Esophagus squamous epithelium (tissue), 5 donors: ENCODE measurements at places on chromosomes 16 and 17. TPM values are rescaled to one million over a fixed set of nuclear protein-coding genes. Genes with fewer than 3 reads are reported as not detected.

- DNase-seq, result no peak
- peaks cover 37% of the 10 kb centered on the region for H3K4me1 ChIP-seq
- no peak overlapping the region for H3K27ac ChIP-seq
These were observed 97.5 kb downstream of the CHD9 start for GRCh38 chr16:53152329-53152728.

GRCh38 chr17:28688481-28688880, 23.2 kb downstream of the PROCA1 start:
- H3K4me3 ChIP-seq, result no peak overlapping the region
- peaks cover 100% of the 10 kb centered on the region for H3K36me3 ChIP-seq
- no peaks in the 10 kb centered on the region for H3K4me1 ChIP-seq
- no peaks in the 10 kb centered on the region for H3K27me3 ChIP-seq

DNA sequence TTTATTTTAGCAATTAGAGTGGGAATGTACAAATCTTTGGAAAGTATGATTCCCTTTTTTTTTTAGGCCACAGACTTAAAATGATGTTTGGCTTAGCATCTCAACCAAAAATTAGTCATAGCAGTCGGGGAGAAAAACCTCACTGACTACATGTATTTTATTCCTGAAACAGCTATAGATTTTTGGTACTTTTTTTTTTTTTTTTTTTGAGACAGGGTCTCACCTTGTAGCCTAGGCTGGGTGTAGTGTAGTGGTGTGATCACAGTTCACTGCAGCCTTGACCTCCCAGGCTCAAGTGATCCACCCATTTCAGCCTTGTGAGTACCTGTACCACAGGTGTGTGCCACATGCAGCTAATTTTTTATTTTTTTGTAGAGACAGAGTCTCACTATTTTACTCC, 23.4 kb downstream of the RNFT1 start:
- H3K27me3 ChIP-seq, result no peaks in the 10 kb centered on the region
- no peak for DNase-seq
- H3K4me3 ChIP-seq, result no peak overlapping the region
- no peaks in the 10 kb centered on the region for H3K4me1 ChIP-seq

PERCC1 gene
- total RNA-seq, result not detected

WSB1 gene
- 34.6 TPM for total RNA-seq

GRCh38 chr16:62967163-62967562, 930.9 kb upstream of the CDH8 start:
- no peak overlapping the region for H3K27ac ChIP-seq
- no peaks in the 10 kb centered on the region for H3K36me3 ChIP-seq
- no peaks in the 10 kb centered on the region for H3K27me3 ChIP-seq
- no peak overlapping the region for H3K4me3 ChIP-seq
- no peak for DNase-seq
- H3K4me1 ChIP-seq, result no peaks in the 10 kb centered on the region

DNA sequence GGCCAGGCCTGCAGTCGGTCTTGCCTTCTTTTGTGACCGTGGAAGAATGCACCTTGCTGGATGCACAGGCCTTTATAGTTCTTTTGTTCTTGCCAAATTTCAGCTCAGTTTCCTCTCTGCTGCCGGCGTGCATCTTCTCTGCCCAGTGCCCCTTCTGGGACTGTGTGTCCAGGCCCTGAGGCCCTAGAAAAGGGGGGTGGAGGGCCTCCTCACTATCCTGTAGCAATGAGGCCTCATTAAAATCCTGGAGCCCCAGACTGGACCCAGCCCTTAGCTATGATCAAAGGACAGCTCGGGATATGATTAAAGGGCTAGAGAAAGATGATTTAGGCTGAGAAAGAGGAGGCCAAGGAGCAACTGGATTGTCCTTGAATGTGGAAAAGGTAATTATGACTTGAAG, 229.8 kb downstream of the SEC14L1 start:
- no peaks in the 10 kb centered on the region for H3K27me3 ChIP-seq
- no peak overlapping the region for H3K4me3 ChIP-seq
- peak overlapping the region; percentile 91 for H3K27ac ChIP-seq

DNA sequence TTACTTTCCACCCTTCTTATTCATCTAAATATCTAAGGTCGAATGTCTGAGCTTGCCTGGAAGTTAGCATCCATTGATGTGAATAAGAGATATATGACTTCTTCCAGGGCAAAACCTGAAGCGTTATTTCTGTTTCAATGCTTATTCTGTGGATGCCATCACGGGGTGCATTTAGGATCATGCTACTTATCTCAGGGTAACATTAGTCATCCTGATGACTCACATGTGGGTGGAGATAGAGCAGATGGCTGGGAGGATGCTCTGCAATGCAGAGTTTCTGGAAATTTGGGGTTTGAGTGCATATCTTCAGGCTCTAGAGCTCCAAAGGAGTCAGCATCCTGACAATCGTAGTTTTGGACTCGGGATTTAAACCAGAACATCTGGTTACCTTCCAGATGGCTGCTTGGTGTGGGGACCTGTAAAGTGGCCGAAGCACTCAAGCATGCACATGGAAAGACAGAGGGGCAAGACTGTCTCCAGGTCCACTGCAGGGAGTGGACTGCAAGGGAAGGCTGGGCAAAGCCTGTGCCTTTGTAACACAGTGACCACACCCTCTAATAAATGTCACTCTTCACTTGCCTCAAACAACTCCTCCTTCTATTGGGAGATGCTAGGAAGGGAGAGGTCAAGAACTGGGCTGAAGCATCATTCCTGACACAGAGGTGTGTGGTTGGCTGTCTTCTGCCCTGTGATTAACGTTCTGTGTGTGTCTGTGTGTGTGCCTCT, 175.2 kb upstream of the SALL1 start:
- DNase-seq, result no peak
- H3K27ac ChIP-seq, result no peak overlapping the region
- no peaks in the 10 kb centered on the region for H3K27me3 ChIP-seq
- no peaks in the 10 kb centered on the region for H3K4me1 ChIP-seq
- no peaks in the 10 kb centered on the region for H3K36me3 ChIP-seq

ZG16B gene
- not detected for total RNA-seq

- no peak for DNase-seq
- peaks cover 3% of the 10 kb centered on the region for H3K4me1 ChIP-seq
- H3K27me3 ChIP-seq, result peaks cover 26% of the 10 kb centered on the region
- peak overlapping the region; percentile 44 for H3K27ac ChIP-seq
- H3K4me3 ChIP-seq, result no peak overlapping the region
These were observed 79.8 kb downstream of the ARHGAP23 start for GRCh38 chr17:38507921-38508569.

DNA sequence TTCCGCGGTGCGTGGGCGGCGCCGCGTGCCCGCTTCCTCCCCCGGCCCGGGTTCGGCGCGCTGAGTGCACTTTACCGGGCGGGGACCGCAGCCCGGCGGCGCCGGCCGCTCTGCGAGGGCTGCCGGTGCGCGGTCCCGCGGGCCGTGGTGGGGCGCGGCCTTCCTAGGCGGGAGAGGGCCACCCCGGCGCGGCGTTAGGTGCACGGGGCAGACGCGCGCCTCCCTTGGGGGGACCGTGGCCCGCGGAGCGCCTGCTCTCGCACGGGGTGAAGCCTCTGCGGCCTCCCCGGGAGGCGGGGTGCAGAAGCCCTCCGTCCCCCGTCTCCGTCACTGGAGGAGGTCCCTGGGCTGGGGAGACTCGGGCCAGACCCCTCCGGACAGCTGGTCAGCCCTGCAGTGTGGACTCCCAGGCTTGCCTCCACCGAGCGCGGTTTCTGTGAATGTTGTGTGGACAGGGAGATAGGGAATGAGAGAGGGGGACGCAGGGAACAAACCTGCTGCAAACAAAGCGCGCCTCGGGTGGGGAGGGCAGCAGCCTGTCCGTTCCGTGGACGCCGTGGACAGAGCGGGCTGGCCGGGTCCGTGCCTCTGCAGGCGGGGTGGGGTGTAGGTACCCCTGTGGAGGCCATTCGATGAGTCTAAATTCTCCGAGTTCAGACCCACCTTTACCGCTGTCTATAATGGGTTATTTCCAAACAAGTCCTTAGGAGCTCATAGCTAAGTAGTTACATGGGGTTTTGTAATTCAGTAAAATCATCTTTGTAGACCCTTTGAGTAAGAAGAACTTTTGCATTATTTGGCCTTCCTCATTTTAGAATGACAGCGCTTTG, 721 bp downstream of the TBCD start:
- H3K27me3 ChIP-seq, result no peaks in the 10 kb centered on the region
- peaks cover 15% of the 10 kb centered on the region for H3K4me1 ChIP-seq
- H3K4me3 ChIP-seq, result peak overlapping the region; percentile 69
- peak overlapping the region; percentile 94 for H3K27ac ChIP-seq

WNT9B gene
- 0.26 TPM for total RNA-seq

- no peak for DNase-seq
- no peaks in the 10 kb centered on the region for H3K27me3 ChIP-seq
- H3K4me1 ChIP-seq, result peaks cover 11% of the 10 kb centered on the region
- H3K36me3 ChIP-seq, result peaks cover 3% of the 10 kb centered on the region
- no peak overlapping the region for H3K27ac ChIP-seq
These were observed 37.6 kb upstream of the ABCC11 start for GRCh38 chr16:48284772-48285409.

DNA sequence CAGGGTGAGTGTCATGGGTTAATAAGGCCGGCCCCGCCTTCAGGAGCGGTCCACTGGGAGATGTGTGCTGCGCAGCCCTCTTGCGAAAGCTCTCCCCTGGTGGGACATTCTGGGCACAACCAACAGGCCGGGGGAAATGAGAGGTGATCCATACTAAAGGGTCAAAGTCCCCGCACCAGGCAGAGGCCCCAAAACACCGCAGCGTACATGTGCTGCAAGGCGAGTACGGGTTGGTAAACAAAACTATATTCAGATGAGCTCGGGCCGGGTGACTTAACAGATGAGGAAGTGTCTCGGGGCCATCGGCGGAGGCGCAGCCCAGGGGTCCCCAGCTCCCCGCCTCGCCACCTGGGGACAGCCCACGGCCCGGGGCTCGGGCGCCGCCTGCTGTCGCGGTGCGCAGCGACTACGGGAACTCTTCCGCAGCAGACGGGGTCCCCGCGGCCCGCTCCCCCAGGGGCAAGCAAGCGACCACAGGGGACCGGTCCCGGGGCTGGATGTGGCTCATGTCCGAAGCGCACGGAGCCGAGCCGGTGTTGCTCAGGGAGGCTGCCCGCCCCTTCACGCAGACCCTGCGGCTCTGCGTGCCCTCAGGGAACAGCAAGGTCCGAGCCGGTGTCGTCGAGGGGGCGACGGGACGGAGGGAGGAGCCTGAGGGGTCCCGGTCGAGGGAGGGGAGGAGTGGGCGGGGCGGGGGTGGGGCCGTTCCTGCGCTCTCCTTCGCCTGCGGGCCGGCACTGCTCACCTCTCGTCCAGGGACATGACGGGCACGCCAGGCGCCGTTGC, at the start of gene RAB37:
TSS of gene RAB37 (plus strand) at position 744 of the 786 bp plus-strand sequence. CDS start at position 761, 17 bp downstream.
- peaks cover 37% of the 10 kb centered on the region for H3K4me1 ChIP-seq
- peak within 1 kb of the TSS; percentile 16 for H3K4me3 ChIP-seq
- DNase-seq, result no peak

KRTAP1-1 gene
- not detected for total RNA-seq

PRSS27 gene
- total RNA-seq, result 188 TPM

DNAH2 gene
- total RNA-seq, result not detected

- H3K27ac ChIP-seq, result no peak overlapping the region
- H3K4me1 ChIP-seq, result no peaks in the 10 kb centered on the region
- H3K4me3 ChIP-seq, result no peak overlapping the region
- DNase-seq, result no peak
These were observed 26.5 kb upstream of the ARL6IP1 start for GRCh38 chr16:18827890-18828289.

PLEKHH3 gene
- total RNA-seq, result 54.9 TPM

DNA sequence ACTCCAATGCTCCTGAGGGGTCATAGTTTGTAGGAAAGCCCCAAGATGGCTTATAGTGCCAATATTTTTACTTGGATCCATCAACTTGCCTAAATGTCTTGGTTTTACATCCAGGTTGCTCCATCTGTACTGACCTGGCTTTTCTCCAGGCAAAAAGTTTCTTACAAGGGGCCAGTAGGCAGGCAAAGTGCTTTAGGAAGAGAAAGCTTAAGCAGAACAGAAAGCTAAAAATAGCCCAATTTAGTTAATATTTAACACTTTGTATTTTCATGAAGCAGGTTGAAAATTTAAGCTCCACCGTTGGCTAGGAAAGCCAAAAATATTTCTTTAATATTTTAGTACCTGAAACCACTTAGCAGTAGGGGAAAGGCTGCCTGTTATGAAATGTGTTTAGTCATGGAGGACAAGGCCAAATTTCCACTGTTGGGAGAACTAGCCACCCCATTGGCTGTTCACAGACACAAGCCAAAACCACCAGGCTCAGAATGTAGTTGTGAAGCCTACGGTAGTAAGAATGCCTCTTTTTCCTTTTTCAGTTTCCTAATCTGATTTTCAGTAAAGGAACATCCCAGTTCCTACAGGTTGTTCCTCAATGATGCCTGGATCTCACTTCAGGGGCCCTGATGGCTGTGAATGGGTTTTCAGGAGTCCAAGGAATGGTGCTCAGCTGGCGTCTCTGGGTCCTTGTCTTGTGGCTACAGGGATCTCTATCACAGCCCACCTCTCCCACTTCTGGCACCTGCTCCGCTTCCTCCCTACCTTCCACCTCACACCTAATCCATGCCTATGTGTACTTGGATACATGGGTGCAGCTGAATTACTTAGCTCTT, 324.8 kb downstream of the PMP22 start:
- peak overlapping the region; percentile 50 for H3K27ac ChIP-seq
- H3K36me3 ChIP-seq, result no peaks in the 10 kb centered on the region
- H3K4me3 ChIP-seq, result no peak overlapping the region
- H3K27me3 ChIP-seq, result no peaks in the 10 kb centered on the region
- DNase-seq, result no peak

DNA sequence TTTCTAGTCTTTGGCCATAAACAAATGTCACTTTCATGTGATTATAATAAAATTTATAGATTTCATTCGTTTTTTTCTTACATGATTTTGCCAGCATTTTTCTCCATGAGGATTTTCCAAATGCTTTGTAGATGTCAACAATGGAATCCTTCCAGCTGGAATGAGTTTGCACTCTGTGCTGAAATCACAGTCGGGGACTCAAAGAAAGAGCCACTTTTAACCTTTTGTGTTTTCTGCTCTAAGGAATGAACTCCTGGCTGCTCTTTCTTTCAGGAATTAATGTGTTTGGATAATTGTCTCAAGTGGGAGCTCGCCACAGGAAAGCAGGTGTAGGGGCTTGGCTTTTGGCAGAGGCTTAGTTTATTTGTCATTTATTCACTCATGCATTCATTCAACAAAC, 372.3 kb upstream of the SALL1 start:
- DNase-seq, result no peak
- H3K4me1 ChIP-seq, result no peaks in the 10 kb centered on the region
- no peaks in the 10 kb centered on the region for H3K36me3 ChIP-seq
- H3K27ac ChIP-seq, result no peak overlapping the region
- H3K4me3 ChIP-seq, result no peak overlapping the region

- no peaks in the 10 kb centered on the region for H3K4me1 ChIP-seq
- no peak overlapping the region for H3K4me3 ChIP-seq
- H3K36me3 ChIP-seq, result no peaks in the 10 kb centered on the region
- no peak overlapping the region for H3K27ac ChIP-seq
These were observed 39.3 kb upstream of the MARCHF10 start for GRCh38 chr17:62847426-62847825.

- no peaks in the 10 kb centered on the region for H3K27me3 ChIP-seq
- DNase-seq, result no peak
- H3K4me1 ChIP-seq, result peaks cover 69% of the 10 kb centered on the region
- H3K4me3 ChIP-seq, result no peak overlapping the region
These were observed 9.9 kb downstream of the FAM83G start for GRCh38 chr17:18994631-18995030.
